ENCODE measurements at places on chromosomes 4 and X. TPM values are rescaled to one million over a fixed set of nuclear protein-coding genes. Genes with fewer than 3 reads are reported as not detected.

Gene VEGFD
- not detected for total RNA-seq

Gene SYN1
- total RNA-seq, result 13.9 TPM

Gene PLXNB3
- total RNA-seq, result 6.0 TPM

Gene SHROOM2
- total RNA-seq, result 0.49 TPM

Gene ITM2A
- total RNA-seq, result 89.3 TPM
